ENCODE measurements at places on chromosomes 5 and 9.

DNA sequence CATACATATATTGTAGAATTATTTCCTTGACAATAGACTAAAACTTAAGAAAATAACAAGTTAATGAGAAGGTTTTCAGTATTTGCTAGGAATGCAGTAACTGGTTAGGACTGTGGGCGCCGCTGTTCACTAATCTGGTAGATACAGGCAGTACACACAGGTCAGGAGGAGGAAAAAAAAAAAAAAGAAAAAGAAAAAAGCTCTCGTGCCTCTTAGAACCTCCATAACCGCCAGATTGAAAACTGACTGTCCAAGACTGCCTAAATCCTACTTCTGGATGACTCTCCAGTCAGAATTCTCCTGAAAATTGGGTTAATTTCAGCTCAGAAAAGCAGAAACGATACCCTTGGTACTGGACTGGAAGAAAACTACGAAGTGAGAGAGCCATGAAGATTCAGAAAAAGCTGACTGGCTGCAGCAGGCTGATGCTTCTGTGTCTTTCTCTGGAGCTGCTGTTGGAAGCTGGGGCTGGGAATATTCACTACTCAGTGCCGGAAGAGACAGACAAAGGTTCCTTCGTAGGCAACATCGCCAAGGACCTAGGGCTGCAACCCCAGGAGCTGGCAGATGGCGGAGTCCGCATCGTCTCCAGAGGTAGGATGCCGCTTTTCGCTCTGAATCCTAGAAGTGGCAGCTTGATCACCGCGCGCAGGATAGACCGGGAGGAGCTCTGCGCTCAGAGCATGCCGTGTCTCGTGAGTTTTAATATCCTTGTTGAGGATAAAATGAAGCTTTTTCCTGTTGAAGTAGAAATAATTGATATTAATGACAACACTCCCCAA, at the start of gene PCDHGA1:
PCDHGA1 (plus strand) TSS at position 216 of the 782 bp plus-strand sequence.
- DNase-seq, result peak; percentile 31

DNA sequence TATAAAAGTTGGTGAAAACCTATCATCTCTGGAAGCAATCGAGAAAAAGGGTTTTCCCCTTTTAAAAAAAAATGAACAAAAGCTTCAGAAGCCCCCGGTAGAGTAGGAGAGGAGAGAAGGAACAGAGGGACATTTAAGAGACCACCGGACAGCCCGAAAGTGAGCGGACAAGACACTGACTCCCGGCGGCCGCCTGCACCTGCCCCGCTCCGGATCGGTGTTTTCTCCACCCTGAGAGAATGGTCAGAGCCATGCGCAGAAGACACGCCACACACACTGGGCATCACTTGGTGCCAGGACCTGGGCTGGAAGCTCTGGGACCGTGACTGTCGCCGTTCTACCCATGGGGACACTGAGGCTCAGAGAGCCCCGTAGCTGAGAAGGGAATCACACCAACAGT, 61.6 kb upstream of the SARDH start:
- DNase-seq, result no peak

GRCh38 chr9:119810645-119811429, 441.6 kb upstream of the BRINP1 start:
- DNase-seq, result no peak

- no peak for DNase-seq
Observed at GRCh38 chr9:77810637-77811119, 162.6 kb upstream of the GNA14 start.

DNA sequence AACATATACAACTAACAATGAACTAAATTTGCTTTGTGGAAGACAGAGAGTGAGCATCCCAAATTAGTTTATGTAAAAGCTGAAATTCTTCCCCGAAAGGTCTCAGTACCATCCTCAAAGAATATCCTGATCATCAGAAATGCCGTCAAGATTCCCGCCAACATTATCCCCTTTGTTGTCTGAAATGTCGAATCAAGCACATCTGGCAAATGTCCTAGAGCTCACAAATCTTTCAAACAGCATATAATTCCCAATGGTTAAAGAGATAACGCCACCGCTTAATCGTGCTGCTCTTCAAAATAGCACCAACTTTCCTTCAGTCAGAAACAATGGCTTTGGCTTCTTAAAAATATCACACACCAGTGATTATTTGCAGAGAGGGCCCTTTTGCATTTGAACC, 23.8 kb downstream of the MORN5 start:
- DNase-seq, result no peak

All from CD4-positive, alpha-beta T cell treated with Interleukin-1 beta for 1 hour (primary cell).